T-helper 2 cell (primary cell): ENCODE measurements at places on chromosomes 13 and 19.

- DNase-seq: no peak
Observed at GRCh38 chr13:67075239-67075638, 154.9 kb downstream of the PCDH9 start.

- no peak for DNase-seq
Observed at GRCh38 chr19:46271481-46272197, 25.2 kb upstream of the HIF3A start.

DNA sequence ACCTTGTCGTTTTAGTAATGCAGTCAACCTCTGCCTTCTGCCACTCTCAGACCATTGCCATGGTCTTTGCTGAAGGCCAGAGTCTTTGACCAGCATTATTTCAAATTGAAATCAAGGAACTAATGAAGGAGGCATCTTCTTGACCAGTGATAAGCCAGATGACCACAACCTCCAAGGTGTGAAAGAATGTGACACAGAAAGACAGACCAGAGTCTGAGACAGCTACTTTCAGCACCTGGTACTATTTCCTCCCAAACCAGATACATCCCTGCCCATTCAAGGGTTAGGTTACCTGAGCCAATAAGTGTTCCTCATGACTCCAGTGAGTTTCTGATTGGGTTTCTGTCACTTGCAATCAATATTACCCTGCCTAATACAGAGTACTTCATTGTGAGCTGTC lies 20.3 kb upstream of the RNASEH2B start:
- no peak for DNase-seq

DNA sequence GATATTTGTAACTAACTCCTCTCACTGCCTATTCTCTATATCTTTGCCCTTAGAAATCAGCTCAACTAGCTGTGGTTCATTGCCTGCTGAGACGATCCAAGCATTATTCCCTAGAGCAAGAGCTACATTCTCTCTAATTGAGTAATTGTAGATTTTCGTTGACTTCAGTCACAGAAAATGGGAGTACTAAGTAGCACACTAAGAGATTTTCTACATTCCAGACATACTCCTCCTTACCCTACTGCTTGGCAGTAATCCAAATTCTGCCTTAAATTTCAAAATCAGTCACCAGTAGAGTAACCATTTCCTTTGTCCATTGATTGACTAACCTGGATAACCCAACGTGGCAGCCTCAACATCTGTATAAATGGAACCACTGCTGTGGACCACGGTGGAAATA lies 1786.8 kb downstream of the SLITRK5 start:
- DNase-seq: no peak

DNA sequence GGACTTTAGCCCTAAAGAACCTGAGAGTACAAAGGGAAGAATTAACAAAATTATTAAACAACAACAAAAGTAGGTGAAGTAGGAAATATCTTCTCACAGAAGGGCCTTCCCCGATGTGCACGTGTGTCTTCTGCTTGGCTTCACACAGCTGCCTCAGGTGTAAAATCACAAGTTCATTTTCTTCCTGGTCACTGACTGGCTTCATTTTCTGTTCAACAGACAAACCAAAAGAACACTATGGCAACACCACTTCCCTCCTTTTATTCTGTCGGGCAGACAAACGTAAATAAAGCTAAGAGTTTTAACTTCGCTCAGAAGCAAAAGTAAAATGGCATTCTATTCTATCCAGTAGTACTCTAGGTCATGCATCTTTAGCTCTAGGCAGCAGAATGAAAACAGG lies 140.9 kb downstream of the TBC1D4 start:
- DNase-seq: no peak

- no peak for DNase-seq
Observed at GRCh38 chr13:48621056-48621455, 32.7 kb upstream of the CYSLTR2 start.

GRCh38 chr19:5903056-5903623 lies 450 bp downstream of the NDUFA11 start:
- DNase-seq: peak; percentile 11

DNA sequence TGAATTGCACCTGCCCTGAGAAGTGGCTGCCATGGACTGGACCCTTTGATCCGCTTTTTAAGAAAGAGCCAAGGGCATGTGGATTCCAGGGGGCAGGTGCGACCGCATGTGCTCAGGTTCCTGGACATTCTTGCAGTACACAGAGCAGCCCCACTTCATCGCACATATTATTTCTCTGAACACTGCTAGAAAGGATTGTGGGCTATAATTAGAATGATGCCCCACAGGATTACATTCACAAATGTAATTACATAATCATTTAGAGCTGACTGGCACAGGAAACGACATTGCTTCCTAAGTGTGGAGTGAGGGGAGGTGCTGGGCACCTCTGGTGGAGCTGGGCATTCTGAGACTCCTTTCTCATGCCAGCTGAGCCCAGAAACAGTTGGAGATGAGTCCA lies 37.5 kb upstream of the VSTM2B start:
- DNase-seq: no peak

DNA sequence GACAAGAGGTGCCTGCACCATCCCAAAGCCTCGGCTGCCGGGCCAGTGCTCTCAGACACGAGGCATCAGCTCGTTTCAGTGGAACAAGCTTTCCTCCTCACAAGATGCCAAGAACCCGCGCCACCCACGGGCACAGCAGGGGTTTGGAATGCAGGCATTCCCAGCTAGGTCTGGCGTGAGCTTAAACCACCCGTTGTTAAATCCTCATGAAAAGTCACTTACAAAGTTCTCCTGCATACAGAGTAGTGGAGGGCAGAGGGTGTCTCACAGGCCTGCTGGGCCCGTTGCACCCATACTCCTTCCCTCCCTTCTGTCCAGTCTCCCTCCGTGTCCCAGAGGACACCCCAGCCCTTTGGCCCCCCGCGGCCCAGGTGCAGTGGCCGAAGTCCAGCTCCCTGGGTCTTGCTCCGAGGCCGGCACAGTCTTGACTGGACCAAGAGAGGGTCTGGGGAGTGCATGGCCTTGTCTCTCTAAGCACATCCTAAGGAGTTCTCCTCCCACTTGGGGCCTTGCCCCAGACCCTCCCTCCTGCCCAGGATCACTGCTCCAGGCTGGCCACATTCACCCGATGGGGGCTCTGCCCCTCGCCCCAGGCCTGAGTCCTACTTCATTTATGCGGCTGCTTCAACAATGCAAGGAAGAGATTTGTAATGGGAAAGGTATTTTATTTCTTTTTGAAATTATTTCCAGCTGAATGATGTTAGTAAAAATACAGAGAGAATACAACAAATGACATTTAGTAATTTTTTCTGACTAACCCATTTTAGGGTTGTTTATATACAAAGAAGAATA lies 35.2 kb upstream of the GRTP1 start:
- no peak for DNase-seq

DNA sequence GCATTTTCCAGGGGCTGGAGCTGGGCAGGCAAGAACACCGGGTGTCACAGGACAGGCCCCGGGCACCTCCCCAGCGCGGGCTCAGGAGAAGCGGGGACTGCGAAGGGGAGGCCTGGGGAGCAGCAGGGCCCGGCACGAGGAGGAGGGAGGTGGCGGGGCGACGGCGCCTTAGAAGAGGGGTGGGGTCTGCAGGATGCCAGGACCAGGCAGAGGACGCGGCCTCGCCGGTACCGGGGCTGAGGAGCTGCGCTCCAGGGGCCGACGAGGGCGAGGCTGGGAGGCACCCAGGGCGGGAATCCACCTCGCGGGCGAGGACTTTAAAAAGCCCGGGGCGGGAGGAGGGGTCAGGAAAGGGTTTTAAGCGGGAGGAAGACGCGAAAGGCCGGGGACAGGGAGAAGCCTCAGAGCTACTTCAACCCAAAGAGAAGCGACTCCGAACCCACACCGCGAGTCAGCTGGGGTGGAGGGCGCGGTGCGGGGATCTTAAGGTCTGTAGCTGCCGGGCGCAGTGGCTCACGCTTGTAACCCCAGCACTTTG lies 665 bp downstream of the ZNF347 start:
- peak; percentile 17 for DNase-seq

DNA sequence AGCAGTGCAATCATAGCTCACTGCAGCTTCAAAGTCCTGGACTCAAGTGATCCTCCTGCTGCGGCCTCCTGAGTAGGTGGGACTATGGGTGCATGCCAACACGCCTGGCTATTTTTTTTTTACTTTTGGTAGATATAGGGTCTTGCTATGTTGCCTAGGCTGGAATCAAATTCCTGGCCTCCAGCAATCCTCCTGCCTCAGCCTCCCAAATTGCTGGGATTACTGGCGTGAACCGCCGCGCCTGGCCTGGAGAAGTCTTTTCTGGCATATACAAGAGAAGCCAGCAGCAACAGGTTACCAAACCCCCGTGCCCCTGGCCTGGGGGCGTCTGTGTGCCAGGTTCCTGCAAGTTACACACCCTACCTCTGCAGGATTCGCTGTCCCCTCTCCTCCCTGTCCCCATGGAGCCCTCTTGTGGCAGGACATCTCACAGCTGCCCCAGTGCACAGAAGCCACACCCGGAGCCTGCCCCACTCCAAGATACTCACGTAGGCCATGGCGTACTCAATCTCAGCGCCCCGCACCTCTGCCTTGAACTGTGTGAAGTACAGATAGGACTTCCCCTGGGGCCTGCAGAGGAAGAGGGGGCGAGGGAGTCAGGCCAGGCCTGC lies 9.9 kb downstream of the MYDGF start:
- DNase-seq: no peak

DNA sequence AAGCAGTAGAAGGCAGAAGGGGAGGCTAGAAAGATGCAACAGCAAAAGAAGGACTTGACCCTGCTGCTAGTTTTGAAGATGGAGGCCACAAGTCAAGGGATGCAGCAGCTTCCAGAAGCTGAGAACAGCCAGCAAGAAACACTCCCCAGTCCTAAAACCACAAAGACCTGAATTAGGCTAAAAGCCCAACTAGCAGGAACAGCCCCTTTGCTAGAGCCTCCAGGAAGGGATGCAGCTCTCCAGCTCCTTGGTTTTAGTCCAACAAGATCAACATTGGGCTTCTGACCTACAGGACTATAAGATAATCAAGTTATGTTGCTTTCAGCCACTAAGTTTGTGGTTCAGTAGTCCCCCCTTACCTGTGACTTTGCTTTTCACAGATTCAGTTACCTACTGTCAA lies 10.5 kb upstream of the LATS2 start:
- no peak for DNase-seq

- DNase-seq: no peak
Observed at GRCh38 chr19:16206046-16206605, 8.4 kb downstream of the AP1M1 start.

DNA sequence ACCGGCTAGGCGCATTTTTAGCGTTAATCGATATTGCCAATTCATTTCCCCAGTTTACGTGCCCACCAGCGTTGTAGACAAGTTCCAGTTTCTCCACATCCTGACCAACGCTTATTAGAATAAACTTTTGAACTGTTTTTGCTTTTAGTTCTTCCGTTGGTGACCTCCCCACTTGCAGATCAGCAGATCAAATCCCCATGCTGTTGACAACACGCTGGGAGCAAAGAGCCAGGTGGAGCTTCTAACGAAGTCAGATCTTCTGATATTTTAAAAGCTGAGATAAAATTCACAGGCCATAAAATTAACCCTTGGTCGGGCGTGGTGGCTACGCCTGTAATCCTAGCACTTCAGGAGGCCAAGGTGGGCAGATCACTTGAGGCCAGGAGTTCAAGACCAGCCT lies 21.2 kb downstream of the RCN3 start:
- no peak for DNase-seq

DNA sequence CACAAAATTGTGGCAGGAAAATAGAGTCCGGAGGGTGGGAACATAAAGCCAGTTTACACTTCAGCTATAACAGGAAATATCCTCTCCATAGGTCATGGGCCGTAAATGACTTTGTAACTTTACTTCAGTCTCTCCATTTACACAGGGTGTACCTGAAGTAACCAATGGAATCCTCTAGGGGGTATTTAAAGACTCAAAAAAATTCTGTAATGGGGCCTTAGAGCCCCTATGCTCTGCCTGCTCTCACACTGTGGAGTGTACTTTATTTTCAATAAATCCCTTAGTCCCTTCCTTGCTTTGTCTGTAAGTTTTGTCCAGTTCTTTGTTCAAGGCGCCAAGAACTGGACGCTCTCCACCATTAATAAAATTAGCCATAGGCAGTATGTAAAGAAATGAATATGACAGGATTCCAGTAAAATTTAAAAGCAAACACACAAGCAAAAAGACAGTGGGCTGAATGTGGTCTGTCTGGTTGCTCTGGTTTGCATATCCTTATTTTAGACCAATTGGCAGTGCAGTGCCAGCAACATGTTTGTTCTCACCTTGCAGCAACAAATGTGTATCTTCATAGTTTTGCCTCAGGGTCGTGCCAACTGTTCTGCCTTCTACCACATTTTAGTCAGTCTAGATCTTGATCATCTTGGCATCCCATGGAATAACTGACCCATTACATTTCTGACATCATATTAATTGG lies 801.5 kb upstream of the SPRY2 start:
- DNase-seq: no peak

DNA sequence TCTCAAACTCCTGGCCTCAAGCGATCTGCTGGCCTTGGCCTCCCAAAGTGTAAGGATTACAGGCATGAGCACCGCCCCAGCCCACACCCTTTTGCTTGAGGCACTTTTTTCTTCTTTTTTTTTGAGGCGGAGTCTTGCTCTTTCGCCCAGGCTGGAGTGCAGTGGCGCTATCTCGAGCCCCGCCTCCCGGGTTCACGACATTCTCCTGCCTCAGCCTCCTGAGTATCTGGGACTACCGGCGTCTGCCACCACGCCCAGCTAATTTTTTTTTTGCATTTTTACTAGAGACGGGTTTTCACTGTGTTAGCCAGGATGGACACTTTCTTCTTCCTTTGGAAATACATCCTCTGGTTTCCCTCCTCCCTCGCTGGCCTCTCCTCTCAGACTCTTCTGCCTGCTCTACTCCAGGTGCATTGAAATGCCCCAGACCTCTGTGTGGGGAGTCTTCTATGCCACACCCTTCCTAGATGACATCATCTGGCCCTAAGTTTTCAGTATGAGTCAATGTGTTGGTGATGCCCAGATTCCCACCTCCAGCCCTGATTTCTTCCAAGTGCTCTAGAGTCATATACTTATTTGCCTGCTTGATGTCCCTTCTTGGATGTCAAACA lies 20.7 kb upstream of the TPT1 start:
- no peak for DNase-seq

GRCh38 chr13:28347456-28348371 lies 147.2 kb downstream of the FLT1 start:
- DNase-seq: no peak

GRCh38 chr19:4504297-4504701 lies 14.0 kb downstream of the PLIN4 start:
- DNase-seq: no peak

DNA sequence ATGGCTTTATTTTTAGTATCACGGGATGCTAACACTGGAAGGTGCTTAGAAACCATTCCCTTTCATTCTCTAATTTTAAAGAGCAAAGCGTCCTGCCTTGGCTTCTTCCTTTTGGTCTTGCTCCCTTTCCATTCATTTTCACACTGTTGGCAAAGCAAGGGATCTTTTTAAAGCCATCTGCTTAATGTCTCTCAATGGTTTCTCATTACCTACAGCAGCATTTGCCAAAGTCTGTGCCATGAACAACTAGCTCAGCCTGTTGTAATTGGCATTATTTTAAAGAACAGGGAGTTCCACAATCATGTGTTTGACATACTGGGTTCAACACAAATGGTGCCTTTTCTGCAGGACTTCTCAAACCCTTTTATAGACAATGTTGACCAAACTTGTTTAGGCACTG lies 444.3 kb downstream of the GPC6 start:
- no peak for DNase-seq

GRCh38 chr19:18999016-18999758 lies 34.1 kb downstream of the SUGP2 start:
- no peak for DNase-seq
